ENCODE measurements at places on chromosomes 3 and 15. TPM values are rescaled to one million over a fixed set of nuclear protein-coding genes. Genes with fewer than 3 reads are reported as not detected.

DNA sequence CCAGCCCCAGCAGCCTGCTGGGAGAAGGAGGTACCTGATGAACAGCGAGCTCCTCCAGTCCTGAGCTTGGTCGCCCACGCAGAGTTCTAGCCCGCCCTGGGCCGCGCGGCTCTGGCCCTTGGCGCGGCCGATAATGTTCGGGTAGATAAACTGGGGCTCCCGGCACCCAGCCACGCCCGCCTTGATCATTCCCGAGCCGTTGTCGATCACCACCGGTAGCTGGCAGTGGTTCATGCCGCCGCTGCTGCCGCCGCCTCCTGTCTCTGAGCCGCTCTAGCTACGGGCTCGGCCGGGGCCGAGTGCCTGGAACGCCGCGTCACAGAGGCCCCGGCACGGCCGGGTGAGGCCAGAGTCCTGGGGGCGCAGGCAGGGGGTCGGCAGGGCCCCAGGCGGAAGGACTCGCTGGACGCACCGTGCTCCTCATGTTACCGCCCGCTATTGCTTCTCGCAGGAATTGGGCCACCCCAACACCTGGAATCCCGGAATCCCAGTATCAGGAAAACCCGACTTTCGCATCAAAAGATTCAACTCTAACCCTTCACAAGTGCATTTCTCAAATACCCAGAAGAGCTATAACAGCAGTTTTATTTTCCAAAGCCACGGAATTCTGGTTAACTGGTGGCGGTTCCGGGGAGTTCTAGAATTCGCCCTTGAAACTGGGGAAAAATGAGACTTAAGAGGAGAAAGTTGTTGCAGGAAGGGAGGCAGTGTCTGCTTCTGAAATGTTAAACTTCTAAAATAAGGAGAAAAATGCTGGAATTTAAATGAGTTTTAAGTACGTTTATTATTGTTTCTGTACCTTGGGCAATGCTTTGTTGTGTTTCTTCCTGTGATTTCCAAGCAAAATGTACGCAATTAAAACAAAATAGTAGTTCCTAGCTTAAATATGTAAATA lies at the start of gene ACTRT3:
ACTRT3 (minus strand) TSS at position 275 of the 895 bp plus-strand sequence; CDS start at position 234, 41 bp downstream.
- peaks cover 26% of the 10 kb centered on the region for H3K4me1 ChIP-seq
- no peaks in the 10 kb centered on the region for H3K27me3 ChIP-seq
- DNase-seq: peak; percentile 77

- H3K36me3 ChIP-seq: no peaks in the 10 kb centered on the region
- H3K4me3 ChIP-seq: no peak overlapping the region
- H3K4me1 ChIP-seq: no peaks in the 10 kb centered on the region
- peaks cover 18% of the 10 kb centered on the region for H3K27me3 ChIP-seq
Observed at GRCh38 chr15:78408961-78409360, 29.1 kb upstream of the IREB2 start.

- no peaks in the 10 kb centered on the region for H3K27me3 ChIP-seq
- H3K27ac ChIP-seq: no peak overlapping the region
- no peaks in the 10 kb centered on the region for H3K36me3 ChIP-seq
- H3K4me3 ChIP-seq: no peak overlapping the region
- no peak for DNase-seq
Observed at GRCh38 chr3:168736202-168736601, 640.5 kb upstream of the GOLIM4 start.

- no peak for DNase-seq
- peak overlapping the region; percentile 42 for H3K27ac ChIP-seq
- H3K27me3 ChIP-seq: no peaks in the 10 kb centered on the region
- no peak overlapping the region for H3K4me3 ChIP-seq
Observed at GRCh38 chr3:51388286-51389029, 2.6 kb upstream of the RBM15B start.

Gene POLR2M
- 70.4 TPM for total RNA-seq

All from activated CD8-positive, alpha-beta memory T cell treated with anti-CD3 and anti-CD28 coated beads, Interleukin-2, amount 10 ng/mL, durations not matched to agents 7 days and 5 days (primary cell).